Right lobe of liver (tissue), 6 donors: ENCODE measurements at places on chromosomes 11 and 22.
A peak's percentile ranks its signal among the peaks of the same experiment; 100 is the strongest.

GRCh38 chr11:73507086-73507485 lies 90.8 kb downstream of the FAM168A start:
- no peak for DNase-seq

DNA sequence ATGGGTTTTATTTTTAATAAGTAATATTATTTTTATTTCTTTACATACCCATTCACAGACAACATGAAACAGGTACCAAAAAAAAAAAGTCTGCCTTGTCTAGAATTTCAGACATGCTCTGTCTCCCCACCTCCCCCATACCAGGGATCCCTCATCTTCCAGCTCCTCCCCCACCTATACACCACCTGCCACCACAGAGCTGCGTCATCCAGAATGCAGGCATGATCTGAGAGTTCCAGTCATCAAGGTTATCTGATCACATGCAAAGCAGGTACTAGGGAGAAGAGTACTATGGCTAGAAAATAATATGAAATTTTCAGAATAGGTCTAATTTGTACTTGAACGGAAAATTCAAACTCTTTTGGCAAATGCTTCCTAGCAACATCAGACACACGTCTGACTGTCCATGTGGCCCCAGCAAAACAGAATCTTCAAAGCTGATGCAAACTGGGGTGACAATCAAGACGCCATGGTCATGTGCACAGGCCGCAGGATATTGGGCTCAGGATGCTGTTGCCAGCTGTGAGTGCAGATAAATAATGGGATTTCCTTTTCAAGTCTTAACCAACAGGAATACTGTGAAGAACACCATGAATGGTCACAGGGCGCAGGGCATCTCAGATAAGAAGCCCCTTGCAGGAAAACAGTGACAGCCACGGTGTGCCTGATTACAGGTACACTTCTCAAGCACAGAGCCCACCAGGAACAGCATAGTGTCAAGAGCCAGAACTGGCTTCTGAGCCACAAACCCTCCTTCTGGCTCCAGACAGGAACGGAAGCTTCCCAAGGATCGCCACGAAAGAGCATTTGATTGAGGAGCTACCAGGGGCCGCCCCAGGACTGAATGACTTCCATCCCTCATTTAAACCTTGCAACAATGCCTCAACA lies 169.5 kb downstream of the EFCAB6 start:
- no peak for DNase-seq

DNA sequence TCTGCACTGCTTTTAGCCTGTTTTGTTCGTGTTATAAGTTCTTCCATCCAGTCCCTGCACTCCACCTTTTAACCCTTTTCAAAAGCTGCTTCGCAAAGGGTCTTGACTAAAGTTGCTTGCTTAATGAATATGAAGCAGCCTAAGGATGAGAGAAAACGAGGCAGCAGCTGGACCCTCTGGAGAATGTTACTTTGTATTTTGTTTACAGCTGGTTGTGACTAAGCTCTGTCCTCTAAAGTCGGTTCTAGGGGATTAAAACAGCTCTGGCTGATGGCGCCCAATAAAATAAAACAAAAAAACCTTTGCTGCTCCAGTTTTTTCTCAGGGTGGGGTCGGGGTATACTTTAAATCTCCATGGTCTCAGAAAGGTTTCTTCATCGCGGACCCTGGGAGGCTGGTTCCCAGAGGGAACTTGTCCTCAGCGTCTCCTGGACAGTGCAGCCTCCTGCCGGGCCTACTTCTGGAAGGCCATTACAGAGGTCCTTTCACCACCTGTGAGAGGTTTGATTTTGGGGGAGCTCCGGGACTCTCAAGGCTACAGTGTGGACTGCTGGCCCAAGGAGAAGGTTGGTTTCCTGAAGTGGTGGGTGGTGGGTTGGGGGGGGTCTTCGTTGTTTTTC lies 836 bp upstream of the RBM4 start:
- no peak for DNase-seq

DNA sequence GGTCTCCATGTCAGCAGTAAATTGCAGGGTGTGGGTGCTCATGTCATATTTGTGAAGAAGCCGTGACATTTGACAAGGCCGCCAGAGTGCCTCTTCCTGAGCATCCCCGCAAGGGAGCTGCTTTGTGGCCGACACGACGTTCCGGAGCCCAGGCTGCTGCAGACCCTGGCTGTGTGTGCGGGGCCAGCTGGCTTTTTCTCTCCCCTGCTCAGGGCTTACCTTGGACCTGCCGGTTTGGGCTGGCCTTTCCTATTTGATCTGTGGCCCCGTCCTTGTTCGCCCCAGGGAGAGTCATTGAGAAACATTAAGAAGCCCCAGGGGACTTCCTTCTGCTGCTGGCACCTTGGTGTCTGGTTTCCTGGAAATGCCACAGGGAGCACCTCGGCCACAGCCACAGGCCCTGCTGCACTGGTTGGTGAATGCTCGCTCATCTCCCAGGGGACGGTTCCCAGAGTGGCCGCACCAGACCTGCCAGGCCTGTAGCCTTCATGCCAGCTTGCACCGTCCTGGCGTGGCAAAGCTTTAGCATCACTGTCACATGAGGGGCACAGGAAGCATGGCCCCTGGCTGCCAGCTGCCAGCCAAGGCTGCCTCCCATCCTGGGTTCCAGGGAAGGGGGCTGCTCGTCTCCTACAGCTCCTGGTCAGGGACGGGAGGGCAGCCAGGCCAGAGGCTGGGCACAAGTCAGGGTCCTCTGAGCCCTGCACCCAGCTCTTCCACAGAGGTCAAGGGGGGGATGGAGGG lies 5.4 kb downstream of the GRK2 start:
- peak; percentile 43 for DNase-seq

DNA sequence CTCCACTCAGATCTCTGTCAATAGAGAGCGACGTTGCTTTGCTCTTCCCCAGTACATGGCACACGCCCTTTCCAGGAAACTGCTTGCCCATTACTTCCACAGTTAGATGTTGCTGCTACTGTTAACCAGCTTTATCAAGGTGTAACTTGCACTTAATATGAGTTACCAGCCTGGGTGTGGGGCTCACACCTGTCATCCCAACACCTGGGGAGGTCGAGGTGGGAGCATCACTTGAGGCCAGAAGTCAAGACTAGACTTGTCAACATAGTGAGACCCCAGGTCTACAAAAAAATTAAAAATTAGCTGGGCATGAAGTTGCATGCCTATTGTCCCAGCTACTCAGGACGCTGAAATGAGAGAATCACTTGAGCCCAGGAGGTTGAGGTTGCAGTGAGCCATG lies 177.1 kb upstream of the B3GAT1 start:
- DNase-seq, result no peak

- no peak for DNase-seq
Measured at GRCh38 chr11:102368472-102368871, 21.5 kb downstream of the BIRC2 start.

GRCh38 chr11:58142761-58143160 lies 17.4 kb upstream of the OR9I1 start:
- DNase-seq, result no peak

DNA sequence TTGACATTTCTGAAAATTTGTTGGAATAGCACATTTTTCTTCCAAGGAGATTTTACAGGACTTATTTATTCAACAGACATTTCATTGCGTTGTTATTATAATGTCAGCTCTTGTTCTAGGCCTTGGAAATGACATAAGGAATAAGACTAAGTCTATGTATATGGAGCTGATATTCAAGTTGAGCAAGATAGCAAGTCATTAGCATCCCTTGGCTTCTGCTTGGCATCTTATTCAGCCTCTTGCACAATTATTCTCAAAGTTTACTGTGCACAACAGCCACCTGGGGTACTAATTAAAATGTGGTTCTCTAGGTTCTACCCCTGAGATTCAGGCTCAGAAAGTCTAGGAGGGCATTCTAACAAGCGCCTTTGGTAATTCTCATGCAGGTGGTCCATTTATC lies 304.8 kb upstream of the DDI1 start:
- no peak for DNase-seq

- no peak for DNase-seq
Measured at GRCh38 chr11:68816917-68817419, 24.7 kb downstream of the CPT1A start.
